ENCODE measurements at places on chromosomes 2 and 18. TPM values are rescaled to one million over a fixed set of nuclear protein-coding genes. Genes with fewer than 3 reads are reported as not detected.

UGT1A10 gene
- total RNA-seq = 0.13 TPM

DNA sequence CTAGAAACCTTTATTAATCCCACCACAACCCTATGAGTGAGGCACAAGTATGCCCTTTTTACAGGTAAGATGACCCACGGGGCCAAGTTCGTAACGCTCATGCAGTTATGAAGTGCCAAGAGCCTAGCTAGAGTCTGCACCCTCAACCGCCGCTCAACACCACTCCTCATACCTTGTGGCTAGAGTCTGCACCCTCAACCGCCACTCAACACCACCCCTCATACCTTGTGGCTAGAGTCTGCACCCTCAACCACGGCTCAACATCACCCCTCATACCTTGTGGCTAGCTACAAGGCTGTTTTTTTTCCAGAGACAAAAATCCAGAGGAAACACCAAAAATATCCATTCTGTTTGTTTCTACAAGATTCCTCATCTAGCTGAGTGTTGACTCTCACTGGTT lies 4.6 kb downstream of the TXNL4A start:
- no peak overlapping the region for H3K4me3 ChIP-seq
- no peak for DNase-seq
- H3K27ac ChIP-seq = no peak overlapping the region
- no peaks in the 10 kb centered on the region for H3K4me1 ChIP-seq

HOXD11 gene
- not detected for total RNA-seq

PELI1 gene
- total RNA-seq = 178 TPM

- no peak overlapping the region for H3K4me3 ChIP-seq
- no peaks in the 10 kb centered on the region for H3K4me1 ChIP-seq
- no peaks in the 10 kb centered on the region for H3K27me3 ChIP-seq
- no peak overlapping the region for H3K27ac ChIP-seq
These were observed 18.3 kb downstream of the CLHC1 start for GRCh38 chr2:55213822-55214221.

DNA sequence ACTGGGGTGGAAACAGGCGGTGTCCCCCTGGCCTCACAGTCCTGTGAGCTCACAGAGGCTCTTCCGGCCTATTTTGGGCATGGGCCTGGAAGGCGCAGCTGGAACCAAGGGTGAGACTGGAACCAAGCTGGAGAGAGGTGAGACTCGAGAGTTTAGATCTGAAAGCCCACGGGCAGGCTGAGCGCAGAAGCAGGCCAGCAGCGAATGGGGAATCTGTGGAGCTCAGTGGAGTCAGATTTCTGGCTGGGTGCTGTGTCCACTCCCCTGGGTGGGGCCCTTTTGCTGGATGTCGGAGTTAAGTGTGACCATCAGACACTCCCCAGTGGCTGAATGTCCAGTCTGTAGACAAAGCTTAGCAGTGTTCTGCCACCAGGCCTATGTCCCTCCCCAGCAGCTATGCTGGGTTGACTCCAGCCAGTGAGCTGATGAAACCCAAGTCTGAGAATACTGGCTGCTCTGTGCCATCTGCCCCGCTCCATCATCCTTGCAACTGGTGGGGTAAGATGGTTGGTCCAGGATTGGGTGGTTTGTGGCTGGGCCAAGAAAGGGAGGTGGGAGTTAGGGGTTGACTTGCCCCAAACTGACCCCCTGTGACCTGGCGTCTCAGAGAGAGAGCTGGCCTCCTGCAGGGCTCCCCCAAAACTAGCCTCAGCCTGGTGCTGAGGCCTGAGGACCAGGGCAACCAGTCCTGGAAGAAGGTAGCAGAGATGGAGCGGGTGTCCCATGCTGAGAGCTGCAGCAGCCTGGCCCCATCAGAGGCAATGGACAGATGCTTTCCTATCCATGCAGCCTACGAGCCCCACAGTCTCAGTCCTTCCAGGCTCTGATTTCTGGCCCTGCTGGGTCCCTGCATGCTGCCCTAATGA lies 34.4 kb downstream of the CYP26B1 start:
- H3K27me3 ChIP-seq = no peaks in the 10 kb centered on the region
- H3K36me3 ChIP-seq = no peaks in the 10 kb centered on the region
- no peaks in the 10 kb centered on the region for H3K4me1 ChIP-seq
- no peak overlapping the region for H3K4me3 ChIP-seq
- DNase-seq = no peak

DNA sequence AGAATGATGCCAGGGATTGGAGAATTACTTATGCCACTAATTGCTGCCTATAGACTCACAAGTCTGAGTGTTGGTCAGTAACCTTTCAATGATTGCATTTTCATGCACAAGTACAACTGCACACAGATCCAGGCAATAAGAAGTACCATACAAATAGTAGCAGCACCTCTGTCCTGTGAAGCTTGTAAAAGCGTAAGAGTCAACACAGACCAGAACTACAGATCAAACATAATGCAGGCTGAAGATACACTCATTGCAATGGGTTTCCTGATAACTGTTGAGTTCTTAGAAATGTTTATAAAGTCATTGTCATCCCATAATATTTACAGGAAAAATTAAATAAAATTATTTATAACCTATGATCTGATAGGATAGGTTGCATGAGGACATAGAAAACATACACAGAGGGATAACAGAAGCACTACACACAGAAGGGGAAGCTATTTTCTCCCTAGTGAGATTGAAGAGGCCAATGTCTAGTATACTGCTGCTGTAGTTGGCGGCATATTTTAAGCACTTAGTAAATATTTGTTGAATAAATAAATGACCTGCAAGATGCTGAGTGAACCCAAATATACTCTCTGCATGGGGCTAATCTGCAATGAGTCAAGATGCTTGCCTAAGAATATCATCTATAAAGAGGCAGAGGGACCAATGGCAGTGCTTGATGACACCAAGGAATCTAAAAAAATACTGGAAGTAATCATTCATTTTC lies 5.7 kb upstream of the PIK3C3 start:
- no peak for DNase-seq
- no peaks in the 10 kb centered on the region for H3K36me3 ChIP-seq
- H3K27me3 ChIP-seq = peaks cover 8% of the 10 kb centered on the region

GRCh38 chr2:52995424-52995823 lies 772.2 kb upstream of the CHAC2 start:
- no peaks in the 10 kb centered on the region for H3K36me3 ChIP-seq
- H3K27ac ChIP-seq = no peak overlapping the region
- DNase-seq = no peak
- no peak overlapping the region for H3K4me3 ChIP-seq

PUM2 gene
- total RNA-seq = 114 TPM

DNA sequence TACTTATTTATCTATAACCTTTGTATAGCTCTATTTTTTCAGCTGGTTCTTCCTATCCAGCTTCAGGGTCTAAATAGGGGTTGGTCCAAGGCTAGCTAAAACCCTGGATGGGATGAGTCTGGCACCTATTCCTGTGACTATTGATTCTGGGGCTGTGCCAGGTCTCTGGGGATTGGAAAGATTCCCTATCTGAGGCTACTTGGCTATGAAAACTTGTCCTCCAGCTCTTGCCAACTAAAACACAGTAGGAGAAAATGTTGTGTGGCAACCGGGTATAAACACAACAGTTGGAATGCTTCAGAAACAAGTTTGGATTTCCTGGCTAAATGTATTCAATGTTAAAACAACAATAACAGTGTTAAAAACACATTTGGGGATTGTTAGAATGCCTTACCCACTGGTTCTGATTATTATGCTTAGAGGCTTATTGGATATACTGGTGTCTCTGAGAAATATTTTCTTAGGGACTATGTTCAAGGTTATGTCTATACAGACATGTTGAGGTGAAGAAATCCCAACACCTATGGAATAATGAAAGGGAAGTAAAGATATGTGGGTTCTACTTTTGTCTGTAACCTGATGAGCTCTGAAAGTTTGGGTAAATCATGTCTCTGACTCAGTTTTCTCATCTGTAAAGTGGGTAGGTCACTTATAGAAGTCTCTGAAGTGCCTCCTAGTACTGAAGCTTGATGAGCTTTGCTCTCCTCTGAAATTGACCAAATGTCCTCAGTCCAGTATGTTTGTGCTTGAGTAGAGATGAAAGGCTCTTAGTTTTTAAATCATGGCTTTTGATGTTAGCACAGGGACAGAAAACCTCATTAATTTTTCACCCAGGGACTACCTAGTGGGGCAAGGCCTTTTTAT lies 460.7 kb downstream of the MTX2 start:
- H3K36me3 ChIP-seq = no peaks in the 10 kb centered on the region
- DNase-seq = no peak
- H3K27me3 ChIP-seq = no peaks in the 10 kb centered on the region
- H3K27ac ChIP-seq = no peak overlapping the region

GRCh38 chr2:29829841-29830240 lies 91.5 kb downstream of the ALK start:
- H3K27ac ChIP-seq = no peak overlapping the region
- H3K36me3 ChIP-seq = no peaks in the 10 kb centered on the region
- no peak for DNase-seq
- peaks cover 18% of the 10 kb centered on the region for H3K27me3 ChIP-seq
- H3K4me3 ChIP-seq = no peak overlapping the region
- H3K4me1 ChIP-seq = no peaks in the 10 kb centered on the region

DNA sequence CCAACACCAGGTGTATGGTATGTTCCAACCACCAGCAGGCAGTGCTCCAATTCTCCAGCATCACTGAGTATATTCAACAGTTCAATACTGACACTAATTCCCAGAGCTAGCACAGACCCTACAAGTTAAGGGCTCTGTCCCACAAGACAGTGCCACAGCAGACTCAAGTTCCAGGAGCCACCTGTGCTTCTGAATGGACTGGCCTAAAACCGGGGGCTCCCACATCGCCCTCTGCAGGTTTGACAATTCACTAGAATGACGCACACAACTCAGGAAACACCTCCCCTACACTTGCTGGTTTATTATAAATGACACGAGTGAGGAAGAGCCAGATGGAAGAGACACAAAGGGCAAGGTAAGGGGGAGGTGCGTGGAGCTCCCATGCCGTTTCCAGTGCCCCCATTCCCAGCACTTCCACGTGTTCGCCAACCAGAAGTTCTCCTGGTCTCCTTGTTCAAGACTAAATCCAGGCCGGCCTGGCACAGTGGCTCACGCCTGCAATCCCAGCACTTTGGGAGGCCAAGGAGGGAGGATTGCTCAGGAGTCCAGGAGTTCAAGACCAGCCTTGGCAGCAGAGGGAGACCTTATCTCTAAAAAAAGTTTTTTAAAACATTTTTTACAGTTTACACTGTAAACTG lies 12.2 kb upstream of the ATP6V1B1 start:
- peak; percentile 83 for DNase-seq
- H3K36me3 ChIP-seq = no peaks in the 10 kb centered on the region
- H3K27me3 ChIP-seq = no peaks in the 10 kb centered on the region
- H3K4me1 ChIP-seq = no peaks in the 10 kb centered on the region

- H3K4me1 ChIP-seq = no peaks in the 10 kb centered on the region
- no peaks in the 10 kb centered on the region for H3K27me3 ChIP-seq
- H3K27ac ChIP-seq = no peak overlapping the region
- peaks cover 79% of the 10 kb centered on the region for H3K36me3 ChIP-seq
- H3K4me3 ChIP-seq = no peak overlapping the region
- no peak for DNase-seq
These were observed 44.6 kb downstream of the SMAD4 start for GRCh38 chr18:51074605-51075004.

- H3K27me3 ChIP-seq = no peaks in the 10 kb centered on the region
- no peaks in the 10 kb centered on the region for H3K36me3 ChIP-seq
- DNase-seq = no peak
- H3K4me3 ChIP-seq = no peak overlapping the region
- H3K4me1 ChIP-seq = no peaks in the 10 kb centered on the region
These were observed 562.4 kb downstream of the RNF144A start for GRCh38 chr2:7479603-7480002.

PJVK gene
- 5.5 TPM for total RNA-seq

GRCh38 chr2:42930025-42930581 lies 137.7 kb upstream of the HAAO start:
- peak overlapping the region; percentile 54 for H3K4me3 ChIP-seq
- H3K27me3 ChIP-seq = no peaks in the 10 kb centered on the region
- peaks cover 65% of the 10 kb centered on the region for H3K4me1 ChIP-seq
- no peaks in the 10 kb centered on the region for H3K36me3 ChIP-seq
- peak overlapping the region; percentile 66 for H3K27ac ChIP-seq

- no peaks in the 10 kb centered on the region for H3K27me3 ChIP-seq
- H3K4me3 ChIP-seq = no peak overlapping the region
- H3K4me1 ChIP-seq = no peaks in the 10 kb centered on the region
- no peak overlapping the region for H3K27ac ChIP-seq
These were observed 8.0 kb upstream of the CYP27C1 start for GRCh38 chr2:127228102-127228501.

GRCh38 chr2:9291331-9291730 lies 84.7 kb downstream of the ASAP2 start:
- no peak overlapping the region for H3K27ac ChIP-seq
- H3K27me3 ChIP-seq = no peaks in the 10 kb centered on the region
- no peaks in the 10 kb centered on the region for H3K4me1 ChIP-seq
